Subcutaneous preadipocyte (primary cell): ENCODE measurements at places on chromosomes 11 and 22. TPM values are rescaled to one million over a fixed set of nuclear protein-coding genes. Genes with fewer than 3 reads are reported as not detected.

The TYR gene
- total RNA-seq = not detected in 2 replicates

The LDLRAD3 gene
- total RNA-seq = 11.5 and 12.1 TPM in 2 replicates

The KCNC1 gene
- under 0.01 TPM in 1 of 2 replicates, not detected in the other for total RNA-seq

The MRGPRX1 gene
- total RNA-seq = not detected in 2 replicates

The TRIM48 gene
- total RNA-seq = not detected in 2 replicates

The APOL5 gene
- under 0.01 TPM in 1 of 2 replicates, not detected in the other for total RNA-seq

The OR5AL1 gene
- not detected in 2 replicates for total RNA-seq

The DCHS1 gene
- 0.37 and 0.78 TPM in 2 replicates for total RNA-seq

The APOL1 gene
- 3.1 and 10.3 TPM in 2 replicates for total RNA-seq

The PRSS23 gene
- total RNA-seq = 57.0 and 70.6 TPM in 2 replicates

The MEI1 gene
- total RNA-seq = 0.37 and 3.1 TPM in 2 replicates

The SVIP gene
- total RNA-seq = 0.73 and 3.1 TPM in 2 replicates
